ENCODE measurements at places on chromosomes 12 and 14.

GRCh38 chr12:124642105-124642504, 74.7 kb upstream of the NCOR2 start:
- DNase-seq, result no peak

- DNase-seq, result no peak
These were observed 10.5 kb downstream of the RASSF9 start for GRCh38 chr12:85825746-85826145.

DNA sequence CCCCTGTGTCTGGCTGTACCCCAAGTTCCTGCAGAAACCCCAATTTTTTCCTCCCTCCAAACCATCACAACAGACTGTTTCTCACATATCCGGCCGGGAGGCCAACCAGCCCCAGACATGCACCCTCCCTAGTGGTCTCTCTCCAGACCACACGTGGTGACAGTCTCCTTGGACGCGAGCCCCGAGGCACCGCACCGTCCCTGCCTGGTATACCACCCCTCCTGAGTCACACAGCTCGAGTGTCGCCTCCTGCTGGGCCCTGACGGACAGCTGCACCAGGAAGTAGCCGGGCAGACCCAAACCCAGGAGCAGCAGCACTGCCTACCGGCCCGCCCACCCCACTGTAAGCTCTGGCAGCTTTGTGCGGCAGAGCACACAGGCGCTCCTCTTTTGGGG, 97.4 kb downstream of the RFLNA start:
- no peak for DNase-seq

DNA sequence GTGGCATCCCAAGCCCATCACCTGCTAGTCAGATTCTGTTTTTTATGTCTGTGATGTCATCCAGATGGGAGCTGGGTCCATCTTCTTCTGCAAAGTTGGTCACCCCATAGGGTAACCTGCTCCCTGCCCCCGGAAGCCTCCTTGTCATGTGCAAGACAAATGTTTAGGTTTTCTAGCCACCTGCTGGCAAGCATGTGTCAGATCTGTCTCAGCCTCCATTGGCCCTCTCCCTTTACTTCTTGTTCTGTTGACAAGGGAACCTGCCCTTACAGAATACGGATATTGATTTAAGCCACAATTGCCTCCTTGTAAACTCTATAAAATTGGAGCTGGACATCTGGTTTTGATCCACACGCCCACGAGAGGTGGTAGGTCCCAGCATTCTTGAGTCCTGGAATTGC, 7.5 kb downstream of the NTF3 start:
- no peak for DNase-seq

DNA sequence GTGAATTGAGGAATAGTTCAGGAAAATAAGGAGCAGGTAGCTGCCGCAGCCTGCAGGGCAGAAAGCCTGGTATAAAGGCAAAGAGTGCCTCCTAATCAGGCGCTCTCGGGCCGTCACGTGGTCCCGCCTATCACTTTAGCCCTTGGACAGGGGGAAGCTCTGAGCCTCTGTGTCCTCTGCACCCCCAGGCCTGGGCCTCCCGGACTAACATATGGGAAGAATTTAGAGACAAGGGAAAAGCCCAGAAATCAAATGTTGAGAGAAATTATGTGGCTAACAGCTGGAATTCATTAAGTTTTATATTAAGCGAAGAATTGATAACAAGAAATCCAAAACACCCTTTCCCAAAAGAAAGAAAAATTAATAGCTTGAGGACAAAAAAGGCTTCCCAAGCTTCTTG, 417.7 kb downstream of the ATP23 start:
- DNase-seq, result no peak

DNA sequence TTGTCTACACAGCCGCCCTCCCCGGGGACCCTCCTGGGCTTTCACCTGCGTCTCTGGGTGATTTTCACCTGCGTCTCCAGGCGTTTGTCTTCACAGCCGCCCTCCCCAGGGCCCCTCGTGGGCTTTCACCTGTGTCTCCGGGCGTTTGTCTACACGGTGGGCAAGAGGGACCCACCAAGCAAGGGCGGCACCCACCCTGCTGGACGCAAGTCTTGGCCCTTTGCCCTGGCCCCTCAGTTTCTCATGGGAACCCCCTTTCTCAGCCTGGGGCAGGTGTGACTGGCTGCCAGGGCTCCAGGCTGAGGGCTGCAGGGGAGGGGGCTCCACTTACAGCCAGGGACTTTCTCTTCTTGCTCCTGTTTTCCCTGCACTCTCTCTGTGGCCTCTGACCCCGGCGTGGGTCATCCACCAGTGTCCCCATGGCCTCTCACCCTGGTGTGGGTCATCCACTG, 68.6 kb upstream of the GALNT9 start:
- no peak for DNase-seq

All from stimulated activated CD4-positive, alpha-beta T cell treated with anti-CD3 and anti-CD28 coated beads, TNF-alpha, amount 100 ng/mL, for 1 hour (primary cell).